ENCODE measurements at places on chromosomes 13 and 19.
A peak's percentile ranks its signal among the peaks of the same experiment; 100 is the strongest.

DNA sequence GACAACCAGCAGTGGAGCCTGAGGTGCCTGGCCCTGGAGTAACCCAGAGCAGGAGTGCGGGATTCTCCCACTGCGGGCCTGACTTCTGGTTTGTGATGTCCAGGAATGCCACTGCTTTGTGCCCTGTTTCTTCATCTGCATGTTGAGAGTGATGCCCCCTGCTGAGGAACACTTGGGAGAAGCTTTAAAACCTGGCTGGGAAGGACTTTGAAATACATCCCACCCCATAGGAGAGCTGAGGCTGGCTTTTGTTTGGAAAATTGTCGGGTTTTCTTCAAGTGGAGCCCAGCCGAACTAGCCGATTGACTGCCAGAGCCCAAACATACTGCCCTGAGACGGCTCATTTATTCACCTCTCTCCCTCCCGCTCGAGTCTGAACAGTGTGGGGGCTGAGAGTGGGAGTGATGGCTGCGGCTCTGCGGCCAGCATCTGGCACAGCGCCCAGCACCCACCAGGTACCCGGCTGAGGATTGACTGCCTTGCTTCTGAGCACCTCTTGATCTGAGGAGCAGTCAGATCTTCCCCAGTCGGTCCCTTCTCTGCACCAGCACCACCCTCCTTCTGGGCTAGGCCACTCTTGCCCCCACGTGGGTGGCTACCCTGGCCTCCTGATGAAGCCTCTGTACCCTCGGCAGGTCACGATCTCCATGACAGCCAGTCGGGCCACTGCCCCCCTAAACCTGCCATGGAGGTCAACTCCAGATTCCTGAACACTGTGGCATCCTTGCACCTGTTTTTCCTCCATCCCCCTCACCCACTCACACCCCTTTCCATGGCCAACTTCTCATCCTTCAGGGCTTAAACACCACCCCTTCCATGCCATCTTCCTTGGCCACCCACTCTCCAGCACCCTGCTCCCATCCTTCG, 148.9 kb downstream of the SIPA1L3 start:
- no peak for DNase-seq

GRCh38 chr19:1401138-1401888, at the start of gene GAMT:
Gene GAMT (minus strand): TSS chr19:1401542. CDS start chr19:1401476, 66 bp downstream.
- no peak for DNase-seq

- no peak for DNase-seq
These were observed 13.8 kb downstream of the BIVM start for GRCh38 chr13:102812611-102813287.

DNA sequence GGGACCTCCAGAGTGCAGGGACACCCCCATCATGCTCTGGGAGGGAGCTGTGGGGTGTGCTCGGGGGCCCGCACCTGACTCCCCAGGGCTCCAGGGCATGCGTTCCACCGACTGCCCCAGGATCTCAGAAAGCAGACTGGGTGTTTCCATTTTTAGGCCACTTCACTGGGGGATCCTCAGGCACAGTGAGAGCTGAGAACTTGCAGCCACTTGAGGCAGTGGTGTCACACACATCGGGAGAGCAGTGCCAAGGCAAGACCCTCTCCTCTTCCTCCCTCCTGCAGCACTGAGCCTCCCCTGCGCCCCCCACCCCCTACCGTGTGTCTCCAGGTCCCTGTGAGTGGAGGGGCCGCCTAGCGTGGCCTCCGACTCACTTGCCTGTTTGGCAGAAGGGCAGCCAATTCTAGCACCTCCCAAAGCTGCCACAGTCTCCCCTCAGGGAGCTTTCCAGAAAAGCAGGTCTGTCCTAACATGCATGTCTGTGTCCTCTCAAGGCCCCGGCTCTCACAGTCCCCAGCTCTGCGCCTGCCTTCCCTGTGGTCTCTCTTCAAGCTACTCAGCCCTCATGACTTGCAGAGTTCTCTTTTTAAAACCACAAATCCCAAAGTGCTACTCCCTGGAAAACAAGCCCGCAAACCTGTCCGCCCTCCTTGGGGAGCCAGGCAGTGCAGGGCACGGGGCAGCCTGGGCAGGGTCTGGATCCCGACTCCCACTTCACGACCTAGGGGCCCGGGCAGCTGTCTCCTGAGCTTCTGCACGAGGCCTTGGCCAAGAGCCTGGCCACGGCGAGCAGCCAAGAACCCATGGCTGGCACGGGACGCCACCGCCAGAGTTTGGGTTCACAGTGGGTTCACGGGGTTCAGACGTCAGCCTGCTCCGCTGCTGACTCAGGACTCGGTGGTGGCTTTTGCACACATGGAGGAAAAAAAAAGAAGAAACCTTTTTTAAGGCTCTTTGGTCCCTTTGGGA, 94.1 kb downstream of the STK24 start:
- no peak for DNase-seq

DNA sequence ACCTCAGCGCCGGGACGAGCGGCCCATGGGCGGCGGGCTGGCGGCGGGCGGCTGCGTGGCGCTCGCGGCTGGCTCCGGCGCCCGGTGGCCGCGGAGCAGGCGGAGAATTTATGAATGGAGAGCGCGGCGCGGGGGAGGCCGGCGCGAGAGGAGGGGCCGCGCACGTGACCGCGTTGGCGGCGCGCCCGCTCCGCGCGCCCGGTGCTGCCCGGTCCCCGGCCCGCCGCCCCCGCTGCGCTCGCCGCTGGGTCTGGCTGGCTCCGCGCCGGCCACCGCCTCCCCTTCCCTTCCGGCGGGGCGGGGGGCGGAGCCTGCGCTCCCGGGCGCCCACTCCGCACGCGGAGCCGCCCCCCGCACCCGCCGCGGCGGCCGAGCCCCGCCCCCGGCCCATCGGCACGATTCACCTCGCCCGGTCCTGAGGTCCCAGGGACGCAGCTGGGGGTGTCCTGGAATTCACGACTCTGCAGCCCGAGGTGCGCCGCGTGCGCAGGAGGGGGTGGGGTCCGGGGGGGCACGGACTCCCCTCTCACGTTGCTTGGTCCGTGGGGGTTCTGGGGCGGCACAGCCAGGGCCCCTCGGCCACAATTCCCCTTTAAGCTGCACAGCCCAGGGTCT, at the start of gene CBARP:
Gene CBARP, minus strand, starts transcription at position 252 of the 615 bp plus-strand sequence. CDS start 1,905 bp downstream, outside the sequence.
- DNase-seq = peak; percentile 57

DNA sequence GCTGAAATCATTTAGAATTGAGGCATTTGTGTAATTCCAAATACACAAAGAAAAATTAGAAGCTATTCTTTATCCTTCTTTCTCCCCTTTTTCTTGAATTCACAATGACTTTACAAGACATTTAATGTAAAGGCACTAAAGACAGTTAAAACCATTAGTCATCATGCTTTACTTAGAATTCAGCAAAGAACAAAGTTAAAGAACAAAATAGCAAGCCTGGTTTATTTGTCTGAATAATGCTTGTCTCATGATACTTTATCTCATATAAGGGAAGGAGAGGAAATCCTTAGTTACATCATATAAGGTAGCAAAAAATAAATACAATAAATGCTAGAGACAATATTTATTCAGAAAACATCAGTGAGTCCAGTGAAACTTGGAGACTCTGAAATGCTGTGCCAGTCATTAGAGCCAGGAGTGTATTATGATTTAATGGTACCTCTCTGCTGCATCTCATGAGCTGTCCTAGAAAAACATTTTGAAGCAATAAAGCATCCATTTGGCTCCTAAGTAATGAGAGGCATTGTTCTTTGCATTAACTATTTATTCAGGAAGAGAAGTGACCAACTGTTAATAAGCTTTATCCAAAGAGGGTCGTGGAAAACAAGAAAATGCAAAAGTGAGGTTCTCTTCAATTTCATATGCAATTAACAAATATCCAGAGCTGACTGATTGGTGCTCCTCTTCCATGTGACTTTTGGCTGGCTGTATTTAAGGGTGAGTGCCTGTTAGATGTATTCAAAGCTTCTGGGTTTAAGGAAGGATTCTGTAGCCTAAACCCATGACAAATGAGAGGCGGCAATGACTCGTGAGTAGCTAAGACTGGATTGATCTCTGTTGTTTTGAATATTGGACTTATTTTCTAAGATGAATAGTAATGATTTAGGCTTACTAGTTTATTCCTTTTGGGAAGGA, 105.0 kb downstream of the DGKH start:
- no peak for DNase-seq

- no peak for DNase-seq
These were observed 15.5 kb upstream of the SIGLEC11 start for GRCh38 chr19:49976496-49976895.

DNA sequence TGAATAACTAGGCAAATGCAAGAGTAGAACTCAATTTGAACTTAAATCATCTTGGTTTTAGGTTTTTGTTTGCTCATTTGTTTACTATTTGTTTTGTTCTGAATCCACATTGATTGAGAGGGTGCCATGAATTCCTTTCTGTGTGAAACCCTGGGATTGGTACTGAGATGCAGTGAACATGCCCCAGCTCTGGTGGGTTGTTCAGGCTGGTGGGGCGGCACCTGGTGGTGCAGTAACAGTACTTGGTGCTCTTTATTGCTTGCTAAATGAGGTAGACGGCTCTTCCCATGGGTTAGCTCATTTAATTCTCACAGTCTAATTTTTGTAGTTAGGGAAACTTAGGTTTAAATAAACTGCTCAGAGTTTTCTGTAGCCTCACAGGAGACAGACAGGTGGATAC, 48.4 kb downstream of the WASF3 start:
- DNase-seq = peak; percentile 24

- no peak for DNase-seq
These were observed 259.4 kb upstream of the DACH1 start for GRCh38 chr13:72126424-72126823.

- DNase-seq = no peak
These were observed 8.7 kb downstream of the CEACAM4 start for GRCh38 chr19:41617941-41618730.

GRCh38 chr19:984165-984967, at the start of gene WDR18:
Gene WDR18 (plus strand): TSS chr19:984345. CDS start chr19:984354, 9 bp downstream.
- DNase-seq = peak; percentile 92

GRCh38 chr19:14540741-14541525, 11.5 kb downstream of the TECR start:
- DNase-seq = no peak

GRCh38 chr13:50085063-50085462, 69.8 kb downstream of the KCNRG start:
- peak; percentile 39 for DNase-seq

GRCh38 chr13:55816976-55817601, 1323.6 kb upstream of the PRR20A start:
- DNase-seq = no peak

GRCh38 chr19:19461671-19462622, 53.4 kb downstream of the TSSK6 start:
- no peak for DNase-seq

DNA sequence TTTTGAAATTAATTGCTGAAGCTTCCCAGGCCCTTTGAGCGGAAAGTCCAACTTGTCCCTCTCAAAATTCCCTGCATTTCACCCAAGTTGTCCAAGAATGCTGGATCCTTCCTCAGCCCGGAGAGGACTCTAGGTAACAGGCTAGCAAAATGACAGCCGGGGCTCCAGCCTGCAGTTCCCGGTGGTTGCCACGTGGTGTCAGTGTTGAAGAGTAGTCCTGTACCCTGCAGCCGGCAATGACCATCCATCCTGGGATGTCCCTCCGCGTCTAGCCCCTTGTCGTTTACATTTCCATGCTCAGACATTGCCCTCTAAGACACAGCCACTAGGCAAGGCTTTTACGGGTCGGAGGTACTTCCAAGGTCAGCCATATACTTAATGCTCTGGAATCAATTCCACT, 31.4 kb upstream of the MTIF3 start:
- DNase-seq = peak; percentile 9

- no peak for DNase-seq
These were observed 49.9 kb downstream of the SOX21 start for GRCh38 chr13:94662274-94662945.

DNA sequence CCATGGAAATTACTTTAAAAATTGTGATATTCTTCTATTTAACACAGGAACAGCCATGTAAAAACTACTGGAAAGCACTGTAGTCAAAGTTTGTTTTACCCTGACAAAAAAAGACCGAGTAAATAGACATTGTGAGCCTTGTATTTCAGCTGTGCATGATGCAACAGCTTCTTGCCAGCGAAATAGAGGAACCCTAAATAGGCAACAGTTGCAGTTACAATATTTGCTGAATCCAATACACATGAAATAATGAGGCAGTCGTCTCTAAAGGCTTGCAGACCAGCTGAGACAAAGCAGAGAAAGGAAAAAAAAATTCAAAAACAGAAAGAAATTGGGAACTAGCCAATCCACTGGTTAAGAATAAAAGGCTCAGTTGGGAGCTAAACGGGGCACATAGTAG, 1001.1 kb downstream of the OLFM4 start:
- DNase-seq = no peak

DNA sequence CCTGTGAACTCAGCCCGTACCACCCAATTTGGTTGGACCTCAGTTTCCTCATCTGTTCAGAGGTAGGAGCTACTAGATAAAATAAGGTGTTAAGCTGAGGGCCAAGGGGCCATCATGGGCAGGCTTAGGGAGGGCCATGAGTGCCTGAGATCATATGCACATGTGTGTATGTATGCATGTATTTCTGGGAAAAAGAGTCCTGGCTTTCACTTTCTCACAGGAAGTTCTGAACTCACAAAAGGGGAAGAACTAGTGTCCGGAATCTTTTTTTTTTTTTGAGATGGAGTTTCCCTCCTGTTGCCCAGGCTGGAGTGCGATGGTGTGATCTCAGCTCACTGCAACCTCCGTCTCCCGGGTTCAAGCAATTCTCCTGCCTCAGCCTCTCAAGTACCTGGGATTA, 18.9 kb downstream of the TGFB1 start:
- DNase-seq = no peak

DNA sequence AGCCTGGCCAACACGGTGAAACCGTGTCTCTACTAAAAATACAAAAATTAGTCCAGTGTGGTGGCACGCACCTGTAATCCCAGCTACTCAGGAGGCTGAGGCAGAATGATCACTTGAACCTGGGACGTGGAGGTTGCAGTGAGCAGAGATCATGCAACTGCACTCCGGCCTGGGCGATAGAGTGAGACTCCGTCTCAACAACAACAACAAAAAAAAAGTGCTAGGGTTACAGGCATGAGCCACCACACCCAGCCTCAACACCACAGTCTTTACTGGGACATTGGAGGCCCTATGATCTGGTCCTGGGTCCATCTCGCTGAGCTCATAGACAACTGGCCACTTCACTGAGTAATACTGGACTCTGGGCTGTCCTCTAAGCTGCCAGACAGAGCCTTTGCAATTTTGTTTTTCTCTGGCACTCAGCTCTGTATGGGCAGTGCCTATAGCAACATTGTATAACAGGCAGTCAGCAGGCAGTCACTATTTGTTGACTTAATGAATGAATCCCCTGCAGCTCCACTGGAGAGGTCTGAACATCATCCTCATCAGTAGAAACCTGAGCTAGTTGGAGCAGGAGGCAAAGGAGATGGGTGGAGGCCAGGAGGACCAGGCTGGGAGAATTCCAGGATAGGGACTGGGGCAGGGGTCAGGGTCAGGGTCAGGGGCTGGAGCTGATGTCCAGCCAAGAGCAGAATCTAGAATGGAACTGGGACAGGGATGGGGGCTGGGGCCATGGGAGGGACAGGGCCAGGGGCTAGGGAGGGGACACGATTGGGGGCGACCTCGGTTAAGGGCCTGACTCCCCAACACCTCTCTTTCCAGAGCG, 8.1 kb downstream of the BLOC1S3 start:
- DNase-seq = no peak

DNA sequence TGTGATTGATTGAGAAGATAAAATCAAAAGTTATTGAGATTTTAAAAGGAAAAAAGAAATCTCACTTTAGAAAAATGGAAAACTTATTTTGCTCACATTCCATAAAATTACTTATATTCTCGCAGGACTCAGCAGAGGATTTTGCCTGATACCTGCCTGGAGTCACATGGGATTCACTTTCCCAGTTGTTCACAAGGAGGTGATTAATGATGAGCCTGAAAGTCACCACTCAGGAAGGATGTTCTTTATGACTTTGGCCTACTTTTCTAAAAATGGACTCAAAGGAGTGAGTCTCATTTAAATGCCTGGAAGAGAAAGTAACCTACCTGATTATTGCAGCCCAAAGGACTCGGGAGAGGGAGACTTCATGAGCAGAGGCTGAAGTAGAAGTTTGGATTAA, 34.5 kb upstream of the FAM216B start:
- no peak for DNase-seq

Data from LoVo (cell line).